T-helper 22 cell (primary cell): ENCODE measurements at places on chromosomes 7 and 10.

- no peak for DNase-seq
These were observed 231.0 kb upstream of the SMIM30 start for GRCh38 chr7:113349339-113349738.

- no peak for DNase-seq
These were observed 85.9 kb upstream of the LEP start for GRCh38 chr7:128155100-128155740.

DNA sequence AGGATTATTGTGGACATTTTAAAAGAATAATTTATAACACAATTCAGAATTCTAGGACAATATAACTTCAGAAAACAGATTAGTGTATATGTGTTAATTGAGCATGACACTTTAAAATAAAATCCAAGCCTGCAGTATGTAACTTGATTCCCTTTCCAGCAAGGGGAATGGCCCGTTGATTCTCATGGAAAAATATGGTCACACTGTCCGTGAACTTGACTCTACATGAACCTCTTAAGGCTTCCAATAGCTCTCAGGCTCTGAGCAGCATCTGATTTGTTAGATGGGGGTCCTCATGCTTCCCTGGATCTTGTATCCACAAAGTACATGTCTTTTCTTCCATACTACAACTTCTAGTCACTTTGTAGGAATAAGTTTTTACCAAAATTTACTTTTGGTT lies 85.5 kb upstream of the AKR1E2 start:
- no peak for DNase-seq

DNA sequence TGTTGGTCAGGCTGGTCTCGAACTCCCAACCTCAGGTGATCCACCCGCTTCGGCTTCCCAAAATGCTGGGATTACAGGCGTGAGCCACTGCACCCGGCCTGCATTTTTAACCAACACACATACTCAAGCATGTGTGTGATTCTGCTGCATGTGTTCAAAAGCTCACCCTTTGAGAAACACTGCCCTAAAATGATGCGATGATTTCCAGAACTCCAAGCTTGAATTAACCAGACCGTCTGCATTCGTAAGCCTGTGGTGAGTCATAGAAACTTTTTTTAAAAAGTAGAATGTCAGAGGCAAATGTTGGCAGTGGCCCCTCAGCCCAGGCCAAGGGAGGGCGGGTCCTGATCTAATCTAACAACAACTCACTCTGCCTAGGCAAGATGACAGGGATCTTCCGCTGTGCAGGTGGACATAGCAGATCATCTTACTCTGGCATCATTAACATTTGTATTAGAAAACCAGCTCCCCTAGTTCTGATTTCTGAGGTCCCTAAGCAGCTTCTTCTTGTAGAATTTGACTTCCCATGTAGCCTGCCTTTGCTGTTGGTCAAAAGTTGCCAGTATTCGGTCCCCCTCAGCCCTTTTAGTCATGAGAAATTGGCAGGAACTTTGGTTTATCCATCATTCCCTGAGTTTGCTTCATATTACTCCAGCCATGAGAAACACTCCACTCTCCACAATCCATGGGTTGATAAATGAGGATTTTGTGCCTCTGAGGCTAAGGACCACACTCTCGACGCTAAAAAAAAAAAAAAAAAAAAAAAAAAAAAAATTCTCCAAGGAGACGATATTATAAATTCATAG lies 190.4 kb downstream of the SKIDA1 start:
- no peak for DNase-seq

GRCh38 chr7:120059641-120060040 lies 213.3 kb upstream of the KCND2 start:
- no peak for DNase-seq
